ENCODE measurements at places on chromosomes 16 and 17. TPM values are rescaled to one million over a fixed set of nuclear protein-coding genes. Genes with fewer than 3 reads are reported as not detected.

GRCh38 chr17:45035848-45036247 lies 15.6 kb downstream of the DCAKD start:
- peaks cover 9% of the 10 kb centered on the region for H3K4me1 ChIP-seq
- H3K4me3 ChIP-seq = no peak overlapping the region
- no peak for DNase-seq
- no peak overlapping the region for H3K27ac ChIP-seq
- H3K27me3 ChIP-seq = no peaks in the 10 kb centered on the region

DNA sequence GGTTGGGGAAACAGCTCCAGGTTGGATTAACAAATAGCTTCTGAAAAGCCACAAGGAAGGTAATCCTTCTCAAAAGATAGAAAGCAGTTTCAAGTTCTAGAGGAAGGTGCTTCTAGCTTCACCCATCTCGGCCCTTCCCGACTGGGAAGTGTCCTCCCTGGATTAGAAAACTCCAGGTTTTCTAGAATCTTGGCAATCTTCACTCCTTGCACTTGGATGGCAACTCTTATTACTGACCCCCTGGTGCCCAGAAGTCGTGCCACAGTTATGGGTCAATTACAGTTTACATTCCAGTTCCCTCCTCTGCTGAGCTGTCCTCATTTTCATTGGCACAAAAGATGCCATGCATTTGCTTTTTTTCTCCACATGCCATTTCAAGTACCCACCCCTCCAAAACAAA lies 65.6 kb downstream of the SMG6 start:
- peak overlapping the region; percentile 92 for H3K27ac ChIP-seq
- DNase-seq = no peak
- no peak overlapping the region for H3K4me3 ChIP-seq
- H3K36me3 ChIP-seq = peaks cover 3% of the 10 kb centered on the region
- H3K4me1 ChIP-seq = peaks cover 35% of the 10 kb centered on the region

- H3K27ac ChIP-seq = peak overlapping the region; percentile 97
- no peaks in the 10 kb centered on the region for H3K36me3 ChIP-seq
- peaks cover 62% of the 10 kb centered on the region for H3K4me1 ChIP-seq
- no peaks in the 10 kb centered on the region for H3K27me3 ChIP-seq
- no peak for DNase-seq
These were observed 6.0 kb downstream of the SOCS3 start for GRCh38 chr17:78353834-78354233.

DNA sequence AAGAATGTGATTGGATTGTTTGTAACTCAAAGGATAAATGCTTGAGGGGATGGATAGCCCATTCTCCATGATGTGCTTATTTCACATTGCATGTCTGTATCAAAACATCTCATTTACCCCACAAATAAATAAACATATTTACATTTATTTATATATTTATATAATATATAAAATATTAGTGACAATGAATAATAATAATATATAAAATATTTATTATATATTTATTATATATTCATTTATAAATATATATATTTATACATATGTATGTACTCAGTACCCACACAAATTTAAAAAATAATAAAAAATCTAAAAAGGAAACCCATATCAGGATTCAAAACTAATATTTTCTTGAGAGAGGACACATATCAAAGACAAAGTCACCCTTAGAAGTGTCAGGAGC lies 429.9 kb downstream of the KCNJ2 start:
- H3K4me3 ChIP-seq = no peak overlapping the region
- H3K27me3 ChIP-seq = no peaks in the 10 kb centered on the region
- H3K36me3 ChIP-seq = no peaks in the 10 kb centered on the region
- H3K4me1 ChIP-seq = no peaks in the 10 kb centered on the region
- DNase-seq = no peak
- no peak overlapping the region for H3K27ac ChIP-seq

GRCh38 chr17:39939588-39940419 lies 12.3 kb downstream of the LRRC3C start:
- no peaks in the 10 kb centered on the region for H3K4me1 ChIP-seq
- no peaks in the 10 kb centered on the region for H3K27me3 ChIP-seq
- H3K4me3 ChIP-seq = no peak overlapping the region
- no peak overlapping the region for H3K27ac ChIP-seq
- DNase-seq = no peak

GRCh38 chr16:21650521-21650920 lies 1.9 kb downstream of the IGSF6 start:
- H3K4me3 ChIP-seq = no peak overlapping the region
- H3K4me1 ChIP-seq = no peaks in the 10 kb centered on the region
- no peak for DNase-seq
- H3K27me3 ChIP-seq = no peaks in the 10 kb centered on the region
- no peaks in the 10 kb centered on the region for H3K36me3 ChIP-seq
- no peak overlapping the region for H3K27ac ChIP-seq

DNA sequence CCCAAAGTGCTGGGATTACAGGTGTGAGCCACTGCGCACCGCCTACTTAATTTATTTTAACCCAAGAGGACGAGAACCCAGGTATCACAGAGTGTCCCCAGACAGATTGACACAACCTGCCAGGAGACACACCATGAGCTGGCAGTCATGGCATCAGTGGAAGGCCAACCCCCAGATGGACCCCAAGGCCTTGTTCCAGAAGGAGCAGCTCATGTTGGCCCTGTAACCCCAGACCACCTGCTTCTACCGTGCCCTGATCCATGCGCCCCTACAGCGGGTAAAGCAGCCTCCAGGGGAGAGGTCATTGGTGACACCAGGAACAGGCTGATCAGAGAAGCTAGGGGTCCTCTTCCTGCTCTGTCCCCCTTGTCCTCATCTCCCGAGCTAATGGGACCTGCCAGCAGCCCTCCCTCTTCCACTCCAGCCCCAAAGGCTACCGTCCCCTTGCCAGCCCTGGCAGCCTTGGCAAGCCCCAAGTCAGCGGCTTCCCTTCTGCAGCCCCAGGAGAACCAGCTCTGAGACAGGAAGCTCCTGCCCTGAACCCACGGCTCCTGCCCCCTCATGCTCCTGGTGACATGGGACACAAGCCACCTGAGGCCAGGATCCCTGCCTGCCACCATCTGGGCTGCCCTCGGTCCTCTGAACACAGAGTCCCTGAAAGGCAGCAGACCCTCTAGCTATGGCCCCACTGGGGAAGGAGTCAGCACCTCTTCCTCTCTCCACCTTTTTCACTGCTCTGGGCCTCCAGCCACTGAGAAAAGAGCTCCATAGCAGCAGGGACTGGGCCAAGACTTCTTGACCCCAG lies 6.3 kb downstream of the SULT1A1 start:
- no peak overlapping the region for H3K27ac ChIP-seq
- no peaks in the 10 kb centered on the region for H3K4me1 ChIP-seq
- H3K36me3 ChIP-seq = no peaks in the 10 kb centered on the region
- DNase-seq = no peak

GRCh38 chr16:47392081-47392480 lies 68.8 kb downstream of the ITFG1 start:
- H3K36me3 ChIP-seq = no peaks in the 10 kb centered on the region
- H3K4me3 ChIP-seq = no peak overlapping the region
- no peaks in the 10 kb centered on the region for H3K27me3 ChIP-seq
- H3K27ac ChIP-seq = no peak overlapping the region
- DNase-seq = peak; percentile 26

DNA sequence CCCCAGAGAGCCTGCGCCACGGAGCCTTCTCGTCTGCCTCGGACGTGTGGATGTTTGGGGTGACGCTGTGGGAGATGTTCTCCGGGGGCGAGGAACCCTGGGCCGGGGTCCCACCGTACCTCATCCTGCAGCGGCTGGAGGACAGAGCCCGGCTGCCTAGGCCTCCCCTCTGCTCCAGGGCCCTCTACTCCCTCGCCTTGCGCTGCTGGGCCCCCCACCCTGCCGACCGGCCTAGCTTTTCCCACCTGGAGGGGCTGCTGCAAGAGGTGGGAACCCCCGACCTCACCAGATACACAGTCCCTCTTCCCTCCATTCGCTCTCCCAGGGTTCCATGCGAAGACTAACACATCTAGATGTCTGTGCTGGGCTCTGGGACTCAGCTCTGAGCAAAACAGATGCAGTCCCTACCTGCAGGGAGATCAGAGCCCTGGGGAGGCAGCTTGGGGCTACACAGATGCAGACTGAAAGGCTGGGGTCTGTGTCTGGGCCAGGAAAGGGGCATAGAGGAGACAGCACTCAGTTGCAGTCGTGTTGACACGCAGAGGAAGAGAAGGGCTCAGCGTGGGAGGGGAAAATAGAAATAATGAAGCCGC lies 3.7 kb downstream of the TNK1 start:
- H3K4me3 ChIP-seq = peak overlapping the region; percentile 15
- no peaks in the 10 kb centered on the region for H3K4me1 ChIP-seq
- no peak for DNase-seq
- H3K27ac ChIP-seq = no peak overlapping the region

DNA sequence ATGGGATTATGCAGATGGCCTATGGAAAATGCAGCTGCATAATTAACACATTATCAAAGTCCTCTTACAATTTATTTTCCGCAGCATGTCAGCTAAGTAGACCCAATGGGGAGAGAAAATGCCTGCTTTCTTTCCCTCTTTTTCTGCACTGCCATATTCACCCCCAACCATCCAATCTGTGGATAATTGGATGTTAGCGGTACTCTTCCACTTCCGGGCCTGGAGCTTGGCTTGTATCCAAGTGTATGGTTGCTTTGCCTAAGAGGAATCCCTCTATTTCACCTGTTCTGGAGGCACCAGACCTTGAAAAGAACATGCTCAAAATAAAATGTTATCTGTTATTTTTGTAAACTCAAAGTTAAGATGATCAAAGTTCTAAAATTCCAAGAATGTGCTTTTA lies 41.1 kb upstream of the CACNG3 start:
- DNase-seq = peak; percentile 14
- peaks cover 19% of the 10 kb centered on the region for H3K4me1 ChIP-seq
- H3K27ac ChIP-seq = no peak overlapping the region
- no peaks in the 10 kb centered on the region for H3K27me3 ChIP-seq

DNA sequence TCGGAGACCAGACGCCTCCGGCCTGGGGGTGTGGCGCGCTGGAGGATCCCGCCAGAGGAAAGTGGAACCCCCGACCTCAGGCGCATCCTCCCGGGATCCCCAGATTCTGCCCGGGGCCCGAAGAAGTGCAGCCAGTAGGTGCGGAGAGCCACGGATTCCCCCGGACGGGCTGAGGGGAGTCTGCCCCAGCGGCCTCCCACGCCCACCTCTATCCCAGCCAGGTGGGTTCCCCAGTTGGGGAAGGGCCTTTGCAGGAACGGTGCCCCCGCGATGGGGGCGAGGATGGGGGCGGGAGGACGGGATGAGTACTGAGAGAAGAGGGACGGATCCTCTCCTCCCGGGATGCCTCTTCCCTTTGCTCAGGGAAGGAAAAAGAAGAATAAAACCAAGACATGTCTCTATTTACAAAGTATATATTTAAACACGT lies 5.1 kb downstream of the CBX8 start:
- peaks cover 81% of the 10 kb centered on the region for H3K27me3 ChIP-seq
- H3K4me1 ChIP-seq = peaks cover 23% of the 10 kb centered on the region
- no peak overlapping the region for H3K27ac ChIP-seq
- no peaks in the 10 kb centered on the region for H3K36me3 ChIP-seq

- no peak overlapping the region for H3K27ac ChIP-seq
- DNase-seq = no peak
- H3K4me3 ChIP-seq = no peak overlapping the region
- H3K4me1 ChIP-seq = no peaks in the 10 kb centered on the region
- H3K27me3 ChIP-seq = no peaks in the 10 kb centered on the region
These were observed 122.9 kb downstream of the SDK2 start for GRCh38 chr17:73521376-73521775.

GRCh38 chr17:61511480-61512182 lies 59.4 kb downstream of the TBX4 start:
- H3K4me1 ChIP-seq = peaks cover 2% of the 10 kb centered on the region
- no peak overlapping the region for H3K27ac ChIP-seq
- H3K4me3 ChIP-seq = no peak overlapping the region
- no peaks in the 10 kb centered on the region for H3K27me3 ChIP-seq

DNA sequence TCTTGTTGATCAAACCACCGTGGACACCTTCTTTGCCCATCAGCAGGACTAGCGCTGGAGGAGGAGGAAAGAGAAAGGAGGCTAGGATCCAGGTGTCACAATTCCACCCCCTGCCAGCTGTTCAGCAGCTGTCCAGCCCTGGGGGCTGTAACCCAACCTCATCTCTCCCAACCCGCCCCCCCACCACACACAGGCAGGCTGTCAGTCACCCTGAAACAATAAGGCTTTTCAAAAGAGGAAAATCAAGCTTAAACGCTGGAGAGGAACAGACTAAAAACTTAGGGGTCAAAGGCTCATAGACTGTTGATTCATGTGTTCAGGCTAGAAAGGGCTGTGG lies 2.4 kb downstream of the PFN1 start:
- no peaks in the 10 kb centered on the region for H3K27me3 ChIP-seq
- H3K4me3 ChIP-seq = no peak overlapping the region
- peaks cover 20% of the 10 kb centered on the region for H3K4me1 ChIP-seq
- H3K36me3 ChIP-seq = peaks cover 32% of the 10 kb centered on the region

- no peak overlapping the region for H3K27ac ChIP-seq
- no peak for DNase-seq
- peaks cover 68% of the 10 kb centered on the region for H3K27me3 ChIP-seq
- no peaks in the 10 kb centered on the region for H3K36me3 ChIP-seq
These were observed 3.2 kb downstream of the FOXC2 start for GRCh38 chr16:86569701-86570447.

DNA sequence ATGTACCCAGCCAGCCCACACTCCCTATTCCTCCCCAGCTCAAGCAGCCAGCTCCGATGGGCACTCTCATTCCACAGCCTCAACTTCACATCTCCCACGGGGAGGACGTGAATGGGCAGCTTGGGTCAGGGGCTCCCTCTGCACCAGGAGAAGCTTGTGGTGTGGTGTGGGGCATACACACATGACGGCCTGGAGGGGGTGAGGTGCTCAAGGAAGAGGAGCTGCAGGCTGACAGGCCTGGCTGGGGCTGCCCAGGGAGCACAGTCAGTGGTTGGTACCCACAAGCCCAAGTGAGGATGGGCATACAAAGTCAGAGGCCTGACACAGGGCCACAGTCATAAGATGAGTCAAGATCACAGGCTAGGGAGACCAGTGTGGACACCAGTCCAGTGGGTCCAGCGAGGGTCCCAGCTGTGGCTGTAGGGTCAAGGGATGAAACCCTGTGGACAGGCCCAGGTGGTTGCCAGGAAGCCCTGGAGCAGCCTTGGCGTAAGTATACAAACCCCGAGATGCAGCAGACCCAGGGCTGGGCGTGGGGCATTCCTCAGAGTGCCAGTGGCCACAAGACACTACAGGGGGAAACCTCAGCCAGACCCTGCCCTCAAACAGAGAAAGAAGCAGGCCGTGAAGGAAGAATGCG lies 4.4 kb downstream of the DRC3 start:
- no peaks in the 10 kb centered on the region for H3K27me3 ChIP-seq
- no peak for DNase-seq
- no peaks in the 10 kb centered on the region for H3K36me3 ChIP-seq

The DOC2B gene
- total RNA-seq = 0.35 TPM

The TRPV2 gene
- total RNA-seq = 0.28 TPM

The C16orf46 gene
- 0.60 TPM for total RNA-seq

The FAAP100 gene
- total RNA-seq = 57.0 TPM

The ABCC12 gene
- total RNA-seq = 0.07 TPM

The CENPN gene
- 9.1 TPM for total RNA-seq

The MAP2K6 gene
- 8.4 TPM for total RNA-seq

The ALOX15B gene
- total RNA-seq = 0.33 TPM

The KRTAP9-4 gene
- not detected for total RNA-seq

The RILP gene
- total RNA-seq = 63.0 TPM
